ENCODE measurements at places on chromosomes 2 and 18. TPM values are rescaled to one million over a fixed set of nuclear protein-coding genes. Genes with fewer than 3 reads are reported as not detected.

AGFG1 gene
- 68.9 TPM for total RNA-seq

GRCh38 chr2:111659361-111660333 lies 224.3 kb downstream of the ANAPC1 start:
- no peaks in the 10 kb centered on the region for H3K36me3 ChIP-seq
- H3K4me1 ChIP-seq = peaks cover 6% of the 10 kb centered on the region
- H3K27ac ChIP-seq = no peak overlapping the region
- no peaks in the 10 kb centered on the region for H3K27me3 ChIP-seq

- peaks cover 6% of the 10 kb centered on the region for H3K36me3 ChIP-seq
- DNase-seq = no peak
- no peak overlapping the region for H3K27ac ChIP-seq
Observed at GRCh38 chr2:173130496-173131465, 55.1 kb downstream of the MAP3K20 start.

DNA sequence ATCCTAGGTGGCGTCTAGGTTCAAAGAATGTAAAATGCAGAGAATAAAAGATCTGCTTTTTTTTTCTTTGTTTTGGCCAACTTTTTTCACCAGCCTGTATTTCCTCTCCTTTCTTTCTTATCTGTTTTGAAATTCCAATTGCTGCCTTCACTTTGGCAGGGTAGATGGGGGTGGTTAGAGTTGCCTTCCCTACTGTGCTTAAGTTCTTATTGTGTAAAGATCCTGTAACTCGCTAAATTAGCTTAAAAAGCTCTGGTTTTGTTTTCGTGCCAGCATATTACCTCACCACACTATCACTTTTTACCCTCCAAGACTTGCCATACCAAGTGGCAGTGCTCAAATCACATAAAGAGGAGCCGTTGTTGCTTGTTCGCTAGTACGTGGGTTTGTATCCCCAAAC lies 921.7 kb downstream of the DPP10 start:
- H3K4me3 ChIP-seq = no peak overlapping the region
- no peaks in the 10 kb centered on the region for H3K27me3 ChIP-seq
- no peak for DNase-seq
- H3K27ac ChIP-seq = no peak overlapping the region
- H3K36me3 ChIP-seq = peaks cover under 1% of the 10 kb centered on the region
- peaks cover 4% of the 10 kb centered on the region for H3K4me1 ChIP-seq

DNA sequence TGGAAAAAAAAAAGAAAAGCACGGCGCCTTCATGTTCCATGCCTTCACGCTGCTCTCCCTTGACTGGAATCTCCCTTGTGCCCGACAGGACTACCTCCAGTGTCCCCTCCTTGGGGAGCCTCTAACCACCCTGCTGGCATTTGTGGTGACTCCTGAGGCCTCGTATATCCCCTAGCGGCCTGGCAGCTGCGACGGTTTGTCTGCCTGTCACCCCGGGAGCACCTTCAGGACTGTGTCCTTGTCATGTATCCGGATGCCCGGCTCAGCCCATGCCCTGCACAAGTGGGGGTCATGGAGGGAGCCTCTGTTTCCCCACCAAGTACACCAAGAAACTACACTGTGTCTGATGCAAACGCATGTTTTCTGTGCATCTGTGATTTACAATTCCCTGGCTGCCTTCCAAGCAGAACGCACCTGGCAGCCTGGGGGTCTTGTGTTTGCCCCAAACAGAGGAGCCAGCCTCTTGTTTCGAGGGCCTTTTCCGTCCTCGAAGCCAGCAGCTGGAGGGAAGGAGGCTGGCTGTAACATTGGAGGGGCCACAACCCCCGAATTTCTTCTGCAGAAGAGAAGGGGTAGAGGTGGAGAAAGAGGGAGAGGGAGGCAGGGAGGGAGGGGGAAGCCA lies 18.9 kb downstream of the TWIST2 start:
- H3K4me3 ChIP-seq = no peak overlapping the region
- H3K27me3 ChIP-seq = peaks cover 2% of the 10 kb centered on the region
- H3K27ac ChIP-seq = peak overlapping the region; percentile 20
- no peaks in the 10 kb centered on the region for H3K36me3 ChIP-seq
- no peak for DNase-seq

SLC23A3 gene
- 1.5 TPM for total RNA-seq

DNA sequence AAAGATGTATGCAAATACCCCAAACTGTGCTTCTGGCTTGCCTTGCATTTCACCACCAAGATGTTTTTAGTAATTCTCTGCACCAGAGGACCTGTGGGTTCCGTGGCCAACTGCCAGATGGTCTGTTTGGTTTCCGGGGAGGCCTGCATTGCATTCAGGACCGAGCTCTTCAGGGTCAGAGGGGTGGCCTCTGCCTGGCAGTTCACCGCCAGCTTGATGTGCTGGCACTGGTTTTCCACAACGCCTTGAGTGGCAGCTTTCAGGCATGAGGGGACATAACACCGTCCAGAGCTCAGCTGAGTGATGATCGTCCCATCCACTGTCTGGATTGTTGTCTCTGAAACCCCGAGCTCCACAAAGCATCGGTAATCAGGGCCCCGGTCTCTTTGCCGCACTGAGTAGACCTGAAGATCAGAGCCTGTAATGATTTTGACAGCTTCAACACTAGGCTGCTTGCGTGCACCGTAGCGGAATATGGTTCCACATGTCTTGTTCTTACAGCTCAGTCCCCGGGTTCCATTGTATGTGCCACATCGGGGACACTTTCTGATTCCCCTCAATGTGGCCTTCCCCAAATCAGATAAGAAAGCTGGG lies 9.4 kb downstream of the C2orf42 start:
- H3K36me3 ChIP-seq = no peaks in the 10 kb centered on the region
- H3K4me1 ChIP-seq = no peaks in the 10 kb centered on the region
- no peaks in the 10 kb centered on the region for H3K27me3 ChIP-seq
- no peak for DNase-seq
- no peak overlapping the region for H3K4me3 ChIP-seq
- no peak overlapping the region for H3K27ac ChIP-seq

GRCh38 chr2:236904389-236905263 lies 181.1 kb upstream of the COPS8 start:
- H3K4me3 ChIP-seq = no peak overlapping the region
- peaks cover 54% of the 10 kb centered on the region for H3K4me1 ChIP-seq
- no peak for DNase-seq

LINC00305 gene
- not detected for total RNA-seq

ANKRD36C gene
- 46.2 TPM for total RNA-seq

- no peaks in the 10 kb centered on the region for H3K36me3 ChIP-seq
- no peak overlapping the region for H3K4me3 ChIP-seq
- H3K4me1 ChIP-seq = peaks cover 21% of the 10 kb centered on the region
- DNase-seq = no peak
- no peaks in the 10 kb centered on the region for H3K27me3 ChIP-seq
Observed at GRCh38 chr18:79480171-79481045, 84.7 kb downstream of the NFATC1 start.

DNA sequence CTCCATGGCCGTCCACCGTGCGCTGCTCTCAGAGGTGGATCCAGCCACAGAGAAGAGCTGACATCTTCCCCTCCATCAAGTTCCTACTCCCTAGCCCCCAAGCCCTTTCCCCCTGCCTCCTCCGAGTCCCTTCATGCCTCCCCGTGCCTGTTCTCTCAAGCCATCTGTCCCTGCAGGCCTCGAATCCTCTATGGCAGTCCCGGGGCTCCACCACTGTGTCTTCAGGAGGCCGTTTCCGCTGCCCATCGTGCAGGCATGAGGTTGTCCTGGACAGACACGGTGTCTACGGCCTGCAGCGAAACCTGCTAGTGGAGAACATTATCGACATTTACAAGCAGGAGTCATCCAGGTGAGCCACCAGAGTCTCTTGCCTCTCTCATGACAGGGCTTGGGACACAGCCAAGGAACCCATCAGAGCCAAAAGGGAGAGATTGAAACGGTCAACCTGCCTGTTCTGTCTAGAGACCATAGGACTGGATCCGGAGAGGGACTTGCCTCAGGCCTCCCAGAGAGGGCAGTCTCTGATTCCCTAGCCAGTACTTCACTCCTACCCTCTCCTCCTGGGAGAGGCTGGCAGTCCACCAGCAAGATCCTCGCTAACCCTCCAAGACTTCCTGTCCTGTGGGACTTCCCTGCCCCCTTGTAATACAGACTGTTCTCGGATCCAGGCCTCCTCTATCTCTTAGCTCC lies 9.7 kb downstream of the UCN start:
- no peaks in the 10 kb centered on the region for H3K36me3 ChIP-seq
- no peaks in the 10 kb centered on the region for H3K4me1 ChIP-seq
- no peak for DNase-seq
- peaks cover 30% of the 10 kb centered on the region for H3K27me3 ChIP-seq
- no peak overlapping the region for H3K4me3 ChIP-seq

RTN4 gene
- 204 TPM for total RNA-seq

DNA sequence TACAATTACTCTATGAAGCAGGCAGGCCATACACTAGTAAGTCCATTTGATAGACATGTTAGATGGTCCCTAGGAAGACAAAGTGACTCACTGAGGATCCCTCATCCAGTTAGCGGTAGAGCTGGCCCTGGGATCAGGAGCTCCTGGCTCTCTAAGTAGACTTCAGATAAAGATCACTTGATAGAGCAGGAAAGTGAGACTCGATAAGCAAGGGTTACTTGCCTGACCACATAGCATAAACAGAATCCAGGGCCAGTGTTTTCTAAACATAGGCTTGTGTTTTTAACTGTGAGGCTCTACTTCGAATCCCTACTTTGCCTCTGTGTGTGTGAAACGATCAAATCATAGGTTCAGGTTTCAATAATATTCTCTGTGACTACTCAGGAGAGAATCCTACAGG lies 355.2 kb upstream of the TRIB2 start:
- no peak for DNase-seq
- no peak overlapping the region for H3K4me3 ChIP-seq
- H3K27ac ChIP-seq = no peak overlapping the region
- peaks cover 5% of the 10 kb centered on the region for H3K4me1 ChIP-seq
- no peaks in the 10 kb centered on the region for H3K27me3 ChIP-seq

DNA sequence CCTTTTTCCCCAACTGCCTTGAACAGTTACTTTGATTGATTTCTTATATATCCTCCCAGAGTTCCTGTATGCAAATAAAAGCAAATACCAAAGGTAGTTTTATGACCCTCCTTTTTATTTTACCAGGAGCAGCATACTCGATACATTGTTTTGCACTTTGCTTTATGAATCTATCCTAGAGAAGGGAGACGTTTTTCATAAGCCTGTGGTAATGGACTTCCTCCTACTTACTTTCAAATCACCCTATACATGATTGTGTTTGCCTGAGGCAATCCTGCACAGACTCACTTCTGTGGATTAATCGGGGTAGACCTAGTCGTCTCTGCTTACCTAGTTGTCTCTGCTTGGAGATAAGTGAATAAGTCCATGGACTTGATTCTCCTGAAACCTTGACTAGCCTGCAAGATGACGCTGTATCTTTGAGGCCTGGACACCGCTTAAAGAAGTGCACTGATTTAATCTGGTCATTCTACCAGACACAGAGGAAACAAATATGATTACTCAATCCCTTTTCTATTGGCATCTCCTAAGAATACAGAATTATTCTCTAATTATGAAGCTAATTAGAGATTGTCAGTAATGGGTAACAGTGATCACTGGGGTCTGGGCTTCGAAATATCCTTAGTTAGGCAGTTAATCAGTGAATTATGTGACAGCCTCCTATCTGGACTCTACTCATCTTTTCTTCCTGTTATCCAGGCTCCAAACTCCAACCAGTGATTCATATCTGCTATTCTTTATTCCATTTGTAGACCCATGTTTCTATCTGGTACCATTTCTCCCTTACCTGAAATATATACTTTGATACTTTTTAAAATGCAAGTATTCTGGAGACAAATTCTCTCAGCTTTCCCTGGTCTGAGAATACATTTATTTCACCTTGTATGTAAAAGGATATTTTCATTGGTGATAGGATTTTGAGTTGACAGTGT lies 447.4 kb upstream of the TRIB2 start:
- DNase-seq = no peak
- no peaks in the 10 kb centered on the region for H3K27me3 ChIP-seq
- no peaks in the 10 kb centered on the region for H3K36me3 ChIP-seq
- no peaks in the 10 kb centered on the region for H3K4me1 ChIP-seq

DNA sequence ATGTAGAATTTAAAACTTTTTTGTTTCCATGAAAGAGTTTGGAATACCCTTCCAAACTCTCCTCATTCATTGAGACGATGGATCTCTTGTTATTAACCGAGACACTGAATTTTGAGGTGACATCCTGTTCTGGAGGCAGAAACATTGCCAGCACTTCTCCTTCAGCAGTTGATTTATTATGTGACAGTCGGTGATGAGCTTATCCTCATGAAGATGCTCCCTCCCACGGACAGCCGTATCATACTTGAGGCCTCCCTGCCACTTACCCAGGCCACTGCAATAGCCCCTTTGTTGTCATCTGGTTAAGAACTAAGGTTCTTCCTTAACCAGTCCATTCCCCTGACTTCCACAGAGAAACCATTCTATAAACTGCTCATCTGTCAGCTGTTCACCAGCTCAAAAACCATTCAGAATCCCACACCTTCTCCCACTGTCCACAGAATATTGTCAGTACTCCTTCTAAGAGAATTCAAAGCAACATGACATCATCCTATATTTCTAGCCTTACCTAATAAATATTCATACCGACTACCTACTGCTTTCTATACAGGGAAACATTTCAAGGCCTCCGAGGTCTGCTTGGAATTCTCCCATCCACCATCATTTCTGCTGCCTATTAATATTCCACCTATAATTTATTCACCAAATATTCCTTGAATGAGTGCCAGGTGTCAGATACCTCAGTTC lies 139.0 kb upstream of the TRIB2 start:
- no peak overlapping the region for H3K27ac ChIP-seq
- no peak for DNase-seq
- H3K4me3 ChIP-seq = no peak overlapping the region
- peaks cover 12% of the 10 kb centered on the region for H3K4me1 ChIP-seq
- no peaks in the 10 kb centered on the region for H3K27me3 ChIP-seq
- H3K36me3 ChIP-seq = no peaks in the 10 kb centered on the region

DNA sequence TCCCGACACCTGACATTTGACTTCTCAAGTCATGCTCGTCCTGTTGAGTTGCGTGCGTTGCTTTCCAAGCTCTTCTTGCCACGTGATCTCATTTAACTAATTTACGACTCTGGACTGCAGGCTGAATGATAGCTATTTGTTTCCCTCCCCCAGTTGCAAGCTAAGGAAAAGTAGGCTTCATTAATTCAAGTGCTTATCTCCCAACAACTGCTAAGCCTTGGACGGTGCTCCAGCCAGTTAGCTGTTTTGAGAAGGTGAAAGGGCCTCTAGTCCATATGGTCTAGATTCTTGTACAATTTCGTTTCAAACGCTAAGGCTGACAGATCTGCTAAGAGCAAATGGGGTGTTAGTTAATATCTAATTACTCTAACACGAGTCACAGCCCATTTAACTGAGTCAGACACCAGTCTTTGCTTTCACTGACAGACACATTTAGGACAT lies 21.1 kb downstream of the GPR45 start:
- H3K4me1 ChIP-seq = peaks cover 8% of the 10 kb centered on the region
- no peak for DNase-seq
- no peak overlapping the region for H3K4me3 ChIP-seq
- H3K27ac ChIP-seq = no peak overlapping the region
- no peaks in the 10 kb centered on the region for H3K27me3 ChIP-seq

DUSP2 gene
- 1.1 TPM for total RNA-seq

DNA sequence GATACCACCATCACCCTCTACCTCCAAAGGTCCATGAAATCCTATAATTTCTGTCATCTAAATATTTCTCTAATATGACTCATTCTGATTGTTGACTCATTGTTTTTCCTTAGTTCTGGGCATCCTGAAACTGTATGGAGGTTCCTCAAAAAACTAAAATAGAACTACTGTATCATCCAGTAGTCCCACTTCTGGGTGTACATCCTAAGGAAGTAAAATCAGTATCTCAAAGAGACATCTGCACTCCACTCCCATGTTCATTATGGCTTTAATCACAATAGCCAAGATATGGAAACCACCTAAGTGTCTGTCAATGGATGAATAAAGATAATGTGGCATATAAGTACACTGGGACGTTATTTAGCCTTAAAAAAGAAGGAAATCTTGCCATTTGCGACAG lies 125.8 kb upstream of the MYO3B start:
- peaks cover 7% of the 10 kb centered on the region for H3K36me3 ChIP-seq
- no peak overlapping the region for H3K4me3 ChIP-seq
- no peaks in the 10 kb centered on the region for H3K27me3 ChIP-seq
- no peak overlapping the region for H3K27ac ChIP-seq
- DNase-seq = no peak

ZNF521 gene
- total RNA-seq = 86.1 TPM

Data from neural crest cell (in vitro differentiated cells).